ENCODE measurements at places on chromosomes 4 and X.

GRCh38 chrX:136146614-136147314 lies 569 bp upstream of the FHL1 start:
- DNase-seq, result no peak

- no peak for DNase-seq
Measured at GRCh38 chr4:20666012-20666860, 34.0 kb upstream of the PACRGL start.

DNA sequence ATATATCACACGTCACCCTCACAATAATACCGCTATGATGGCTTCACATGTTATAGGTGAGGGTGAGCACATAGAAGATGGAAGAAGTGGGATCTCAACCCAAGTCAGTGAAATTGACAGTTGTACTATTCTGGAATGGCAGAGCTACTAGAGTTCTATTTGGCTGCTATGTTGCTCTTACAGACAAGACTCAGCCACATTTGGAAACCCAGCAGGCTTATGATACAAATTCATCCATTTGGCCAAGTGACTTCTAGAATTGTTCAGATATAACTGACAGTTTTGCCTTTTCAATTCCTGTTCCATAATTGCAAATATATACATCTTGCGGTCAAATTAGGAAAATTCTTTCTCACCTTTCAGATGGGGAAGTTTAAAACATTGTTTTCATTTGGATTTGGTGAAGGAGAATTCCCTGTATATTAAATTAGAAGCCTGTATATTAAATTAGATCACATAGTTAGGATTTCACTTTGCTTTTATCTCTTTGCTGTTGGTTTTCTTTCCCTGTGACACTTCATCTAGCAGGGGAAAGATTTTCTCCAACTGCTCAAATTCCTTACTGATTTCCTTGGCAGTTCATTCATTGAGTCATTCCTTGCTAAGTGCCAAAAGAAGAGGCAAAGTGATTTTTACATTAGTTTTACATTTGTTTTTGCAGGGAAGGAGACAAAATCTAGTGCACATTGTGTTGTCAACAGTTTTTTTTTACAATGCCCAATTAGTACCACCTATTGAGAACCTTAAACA lies 120.6 kb upstream of the TBC1D9 start:
- DNase-seq, result no peak

GRCh38 chr4:185068837-185069236 lies 50.5 kb downstream of the HELT start:
- no peak for DNase-seq

- DNase-seq, result no peak
Measured at GRCh38 chr4:6999172-7000086, 43.7 kb upstream of the TADA2B start.

All from NCI-H187 (cell line).